CD4-positive, alpha-beta T cell treated with Interleukin-6 at 100 ng/mL for 8 hours (primary cell): ENCODE measurements at places on chromosomes 4 and X.

GRCh38 chrX:37076983-37077382, 68.8 kb downstream of the FAM47C start:
- DNase-seq: no peak

GRCh38 chr4:5711479-5712184, 631 bp downstream of the EVC start:
- DNase-seq: no peak

DNA sequence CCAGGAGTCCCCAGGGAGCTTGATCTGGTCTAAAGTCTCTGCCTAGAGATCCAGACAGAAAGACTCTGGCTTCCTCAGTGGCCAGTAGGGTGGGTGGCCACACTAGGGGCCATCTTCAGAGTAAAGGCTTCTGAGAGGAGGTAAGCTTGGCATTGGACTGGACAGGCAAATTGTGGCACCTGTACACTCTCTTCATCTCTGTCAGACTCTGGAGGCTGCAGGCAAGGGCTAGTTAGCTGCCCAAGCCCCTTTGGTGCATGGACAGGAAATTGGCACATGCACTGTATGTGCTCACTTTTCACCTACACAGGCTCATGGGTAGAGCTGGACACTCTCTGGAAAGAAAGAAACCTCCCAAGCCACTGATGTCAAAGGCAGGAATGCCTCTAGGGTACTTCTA, 142.8 kb downstream of the PJA1 start:
- no peak for DNase-seq

DNA sequence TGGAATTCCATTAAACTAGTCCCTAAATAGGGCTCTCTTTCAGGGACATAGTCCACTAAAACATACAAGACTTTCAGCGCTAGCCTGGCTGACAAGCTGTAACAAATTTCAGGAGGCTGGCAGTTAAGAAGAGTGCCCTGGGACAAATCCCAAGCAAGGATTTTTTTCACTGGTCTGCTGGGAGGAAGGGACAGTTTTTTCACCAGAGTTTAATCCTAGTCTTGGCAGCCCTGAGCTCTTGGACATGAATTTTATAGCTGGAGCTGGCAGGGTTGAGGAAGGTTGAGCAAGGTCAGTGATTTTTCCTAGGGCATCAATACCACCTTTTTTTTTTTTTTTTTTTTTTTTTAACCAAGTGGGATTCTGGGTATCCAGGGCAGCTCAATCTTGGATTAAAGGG, 184.4 kb downstream of the SH2D1A start:
- no peak for DNase-seq

- DNase-seq: no peak
Observed at GRCh38 chr4:2762048-2762447, 5.9 kb upstream of the TNIP2 start.

DNA sequence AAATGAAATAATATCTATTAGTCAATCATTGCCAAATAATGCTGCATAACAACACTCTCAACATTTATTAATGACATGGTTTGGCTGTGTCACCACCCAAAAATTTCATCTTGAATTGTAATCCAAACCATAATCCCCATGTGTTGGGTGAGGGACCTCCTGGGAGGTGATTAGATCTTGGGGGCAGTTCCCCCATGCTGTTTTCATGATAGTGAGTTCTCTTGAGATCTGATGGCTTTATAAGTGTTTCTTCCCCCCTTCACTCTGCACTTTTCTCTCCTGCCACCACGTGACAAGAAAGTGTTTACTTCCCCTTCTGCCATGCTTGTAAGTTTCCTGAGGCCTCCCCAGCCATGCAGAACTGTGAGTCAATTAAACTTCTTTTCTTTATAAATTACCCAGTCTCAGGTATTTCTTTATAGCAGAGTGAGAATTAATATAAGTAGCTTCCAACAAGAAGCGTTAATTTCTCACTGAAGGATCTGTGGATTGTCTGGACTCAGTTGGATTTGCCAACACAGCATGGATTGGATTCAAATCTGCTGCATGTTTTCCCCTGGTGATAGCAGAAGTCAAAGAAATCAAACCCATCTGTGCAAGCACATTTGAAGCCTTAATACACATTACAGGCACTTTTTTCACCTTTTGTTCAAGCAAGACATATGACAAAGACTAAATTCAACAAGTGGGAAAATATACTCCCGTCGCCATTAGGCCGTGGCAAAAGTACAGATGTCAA, 216.6 kb downstream of the PDGFC start:
- no peak for DNase-seq

GRCh38 chr4:153074936-153075630, 129.2 kb upstream of the TRIM2 start:
- DNase-seq: no peak

DNA sequence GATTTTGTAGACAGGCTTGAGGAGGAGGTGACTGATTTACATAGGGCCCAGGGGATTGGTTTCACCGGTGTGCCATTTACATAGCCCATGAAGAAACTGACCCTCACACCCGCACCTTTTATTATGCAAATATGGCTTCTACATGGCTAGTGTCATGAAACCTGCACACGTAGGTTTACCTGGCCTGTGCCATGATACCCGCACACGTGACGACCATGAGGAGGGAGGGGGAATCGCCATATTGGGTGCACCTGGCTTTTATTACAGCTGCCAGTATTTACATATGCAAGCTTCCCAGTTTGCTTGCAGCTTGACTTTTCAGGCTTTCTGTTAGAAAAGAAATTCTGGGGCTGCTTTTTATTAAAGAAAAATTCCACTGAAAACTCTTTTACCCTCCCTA, 359.7 kb downstream of the ADAM29 start:
- no peak for DNase-seq

GRCh38 chrX:57674861-57675260, 5.2 kb downstream of the NLRP2B start:
- DNase-seq: no peak

GRCh38 chr4:55466001-55466400, 70.2 kb downstream of the TMEM165 start:
- DNase-seq: no peak

DNA sequence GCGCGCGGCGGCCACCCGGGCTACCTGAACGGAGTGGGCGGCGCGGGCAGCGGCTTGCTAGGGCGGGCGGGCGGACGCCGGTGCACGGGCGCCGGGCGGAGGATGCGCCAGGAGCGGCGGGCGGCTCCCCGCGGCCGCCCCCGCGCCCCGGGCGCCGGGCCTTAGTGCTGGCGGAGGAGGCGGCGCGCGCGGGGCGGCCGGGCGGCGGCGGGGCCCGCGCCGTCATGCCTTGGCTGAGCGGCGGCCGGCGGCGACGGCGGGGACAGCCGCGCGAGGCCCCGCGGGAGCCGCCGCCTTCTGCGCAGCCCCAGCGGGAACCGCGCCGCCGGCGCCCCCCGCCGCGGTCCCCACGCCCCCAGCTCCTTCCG, 48.2 kb downstream of the CLDN34 start:
- DNase-seq: no peak

DNA sequence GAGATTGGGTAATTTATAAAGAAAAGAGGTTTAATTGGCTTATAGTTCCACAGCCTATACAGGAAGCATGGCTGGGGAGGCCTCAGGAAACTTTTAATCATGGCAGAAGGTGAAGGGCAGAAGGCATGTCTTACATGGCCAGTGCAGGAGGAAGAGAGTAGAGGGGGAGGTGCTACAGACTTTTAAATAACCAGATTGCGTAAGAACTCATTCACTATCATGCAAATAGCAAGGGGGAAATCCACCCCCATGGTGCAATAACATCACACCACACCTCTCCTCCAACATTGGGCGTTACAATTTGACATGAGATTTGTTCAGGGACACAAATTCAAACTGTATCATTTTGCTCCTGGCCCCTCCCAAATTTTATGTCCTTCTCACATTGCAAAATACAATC, 353.8 kb upstream of the PABPC5 start:
- DNase-seq: no peak

GRCh38 chrX:137427816-137428215, 138.1 kb upstream of the ZIC3 start:
- no peak for DNase-seq

DNA sequence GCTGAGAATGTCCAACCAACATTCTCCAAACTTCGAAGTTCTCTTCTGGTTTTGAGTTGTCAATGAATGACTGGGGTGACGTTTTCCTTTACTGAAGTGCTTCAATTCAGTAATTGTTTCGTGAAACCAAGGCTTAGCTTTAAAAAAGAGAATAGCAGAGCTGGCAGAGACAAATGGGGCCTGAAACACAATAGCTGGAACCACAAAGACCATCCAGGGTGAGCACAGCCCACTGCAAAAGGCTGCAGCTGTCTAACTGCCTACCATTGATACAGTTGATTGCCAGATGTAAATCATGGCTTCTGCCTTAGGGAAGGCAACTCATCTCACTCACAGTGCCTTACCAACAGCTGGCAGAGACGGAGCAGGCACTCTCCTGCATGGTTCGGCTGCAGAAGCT, 78.7 kb upstream of the ZNF518B start:
- no peak for DNase-seq

GRCh38 chr4:108483079-108483478, 137.3 kb upstream of the RPL34 start:
- DNase-seq: peak; percentile 4

DNA sequence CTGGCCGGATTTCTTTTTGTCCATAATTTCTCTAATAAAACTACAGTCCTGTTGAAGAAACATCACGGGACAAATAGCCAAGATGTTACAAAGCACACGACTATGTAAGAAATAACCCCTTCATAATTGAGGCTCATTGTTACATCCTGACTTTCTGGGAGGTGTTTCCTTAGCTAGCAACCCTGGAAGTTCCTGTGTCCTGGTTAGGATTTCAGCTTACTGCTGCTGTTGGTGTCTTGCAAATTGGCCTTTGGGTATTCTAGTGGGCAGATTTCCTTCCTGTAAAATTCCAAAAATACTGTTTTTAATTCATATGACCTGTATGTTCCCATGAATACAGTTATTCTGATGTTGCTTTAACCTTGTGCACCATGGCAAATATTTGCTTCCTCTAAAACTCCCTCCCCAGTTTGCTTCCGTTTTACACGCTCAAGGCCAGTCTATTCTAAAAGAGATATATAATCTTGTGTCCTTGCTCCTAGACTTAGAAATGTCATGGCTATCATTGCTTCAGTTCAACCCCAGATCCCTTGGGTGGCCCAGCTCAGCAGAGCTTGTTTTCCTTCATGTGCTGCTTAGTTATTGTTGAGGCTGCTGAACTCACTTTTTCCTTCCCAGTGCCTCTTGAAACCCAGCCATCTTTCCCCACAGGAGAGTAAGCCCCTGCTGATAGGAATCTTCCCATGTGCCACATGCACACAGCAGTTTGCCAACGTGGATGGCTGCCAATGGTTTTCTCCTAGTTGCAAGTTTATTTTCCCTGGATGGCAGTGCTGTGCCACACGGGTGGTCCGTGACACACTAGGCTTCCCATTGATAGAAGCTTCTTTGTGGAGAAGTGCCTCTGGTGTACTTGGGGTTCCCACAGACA, 75.8 kb downstream of the TSPAN7 start:
- DNase-seq: no peak

DNA sequence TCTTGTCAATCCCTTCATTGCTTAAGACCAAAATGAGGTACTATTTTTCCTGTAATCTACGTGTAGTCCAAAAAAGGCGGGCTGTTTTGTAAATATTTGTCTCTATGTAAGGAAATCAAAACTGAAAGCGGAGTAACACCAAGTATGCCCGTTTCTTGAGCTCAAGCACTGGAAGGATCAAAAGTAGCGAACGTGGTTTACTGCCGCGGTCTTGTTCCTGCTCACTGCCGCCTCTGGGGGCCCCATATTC, 71.5 kb downstream of the AFF1 start:
- no peak for DNase-seq

DNA sequence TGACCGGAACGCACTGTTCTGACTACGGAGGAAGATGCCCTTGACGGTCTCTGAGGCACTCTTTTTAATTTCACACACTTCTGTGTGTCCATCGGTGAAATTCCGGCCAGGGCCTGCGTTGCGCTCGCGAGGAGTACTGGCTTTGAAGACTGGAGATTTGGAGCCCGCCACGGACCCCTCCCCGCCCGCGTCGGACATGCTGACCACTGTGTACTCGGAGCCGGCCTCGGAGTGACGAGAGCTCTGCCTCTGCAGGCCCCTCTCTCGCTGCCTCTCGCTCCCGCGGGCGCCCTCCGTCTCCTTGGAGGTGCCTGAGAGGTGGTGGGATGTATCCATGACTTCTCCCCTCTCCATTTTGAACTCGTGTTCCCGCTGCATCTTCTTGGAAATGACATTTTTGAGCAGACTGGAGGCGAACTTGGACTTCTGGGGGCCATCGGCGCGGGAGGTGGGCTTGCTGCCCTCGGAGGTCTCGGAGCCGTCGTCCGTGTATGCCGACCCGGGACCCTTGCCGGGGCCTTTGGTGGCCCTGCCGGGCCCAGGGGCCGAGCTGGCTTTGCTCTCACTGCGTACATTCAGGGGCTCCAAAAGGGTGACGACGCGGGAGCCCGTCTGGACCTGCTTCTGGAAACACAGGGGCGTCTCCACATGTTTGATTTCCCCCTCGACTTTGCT, 5.7 kb downstream of the C4orf54 start:
- DNase-seq: no peak

GRCh38 chr4:173332963-173333657, 1.0 kb downstream of the HMGB2 start:
- DNase-seq: peak; percentile 17

GRCh38 chr4:24642981-24643547, 58.7 kb upstream of the DHX15 start:
- no peak for DNase-seq

DNA sequence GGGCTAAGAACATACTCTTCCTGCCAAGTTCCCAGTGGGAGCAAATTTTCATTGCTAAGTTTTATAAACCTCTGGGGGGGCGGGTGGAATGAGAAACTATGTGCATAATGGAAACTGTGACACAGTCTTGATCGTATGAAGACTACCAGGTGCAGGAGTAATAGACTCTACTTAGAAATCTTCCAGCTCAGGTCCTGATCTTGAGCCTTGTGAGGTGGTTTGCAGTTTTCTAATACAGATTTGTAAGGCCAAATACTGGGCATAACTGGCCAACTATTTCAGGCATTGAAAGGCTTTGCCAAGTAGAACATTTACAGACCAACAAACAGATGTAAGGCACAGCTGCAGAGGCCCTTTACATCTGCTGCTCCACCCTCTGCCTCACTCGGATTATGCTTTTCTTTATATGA, 89.7 kb upstream of the CBR4 start:
- no peak for DNase-seq

DNA sequence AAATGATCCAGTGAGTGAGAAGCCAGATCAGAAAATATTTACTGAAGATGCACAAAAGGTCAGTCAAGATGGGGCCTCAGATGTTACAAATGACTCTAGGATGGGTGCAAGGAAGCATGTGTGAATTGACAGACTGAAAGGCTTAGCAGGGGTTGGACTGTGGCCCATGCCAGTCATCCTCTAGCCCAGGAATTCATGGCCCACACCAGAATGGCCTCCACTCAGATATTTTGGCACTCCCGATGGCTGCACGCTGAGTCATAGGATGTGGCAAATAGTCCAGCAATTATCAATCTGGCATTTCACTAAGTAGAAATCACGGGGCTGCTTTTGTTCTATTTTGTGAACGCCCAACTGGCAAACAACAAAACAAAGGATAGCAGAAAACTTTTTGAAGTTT, 406.5 kb downstream of the IQCM start:
- no peak for DNase-seq

GRCh38 chrX:134191281-134191680, 45.7 kb upstream of the CCDC160 start:
- DNase-seq: no peak

GRCh38 chr4:129379429-129379828, 283.5 kb downstream of the C4orf33 start:
- no peak for DNase-seq
